ENCODE measurements at places on chromosomes 2 and 18.

DNA sequence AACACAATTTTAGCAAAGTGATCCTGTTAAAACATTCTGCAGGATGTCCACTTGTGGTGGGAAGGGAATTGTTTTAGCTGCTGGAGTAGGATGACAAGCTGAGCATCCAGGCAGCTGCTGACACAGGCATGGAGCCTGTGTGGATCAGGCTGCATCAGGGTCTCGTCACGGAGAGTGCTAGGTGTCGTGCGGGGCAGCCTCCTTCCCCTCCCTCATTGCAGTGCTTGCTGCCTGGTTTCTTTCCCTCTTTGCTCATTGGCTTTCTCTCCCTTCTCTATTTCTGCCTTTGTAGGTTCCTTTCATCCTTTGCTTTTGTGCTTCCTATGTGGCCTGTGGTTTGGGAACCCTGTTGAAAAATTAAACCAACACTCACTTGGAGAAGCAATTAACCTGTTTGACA, 172.9 kb downstream of the TPGS2 start:
- DNase-seq: no peak

DNA sequence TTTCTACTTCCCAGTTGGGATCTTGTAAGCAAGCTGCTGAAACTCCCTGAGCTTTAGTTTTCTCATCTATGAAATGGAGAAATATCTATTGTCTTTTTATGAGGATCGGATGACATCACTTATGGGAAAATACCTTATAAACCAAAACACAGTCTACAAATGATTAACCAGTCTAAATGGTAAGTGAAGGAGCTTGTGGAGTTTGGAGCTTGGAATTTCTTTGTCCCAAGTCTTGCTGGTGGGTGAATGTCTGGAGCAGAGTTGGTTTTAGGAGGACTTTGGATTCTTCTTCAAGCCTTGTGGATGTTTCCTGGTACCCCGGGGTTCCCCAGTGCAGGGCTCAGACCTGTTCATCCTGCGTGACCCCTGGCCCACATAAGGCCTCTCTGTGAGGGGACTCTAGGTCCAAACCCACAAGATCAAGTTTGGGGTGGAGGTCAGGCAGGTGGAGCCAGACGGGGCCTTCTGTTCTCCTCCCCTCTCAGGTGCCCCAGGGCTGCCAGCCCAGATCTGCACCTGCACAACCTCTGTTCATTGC, 43.2 kb downstream of the FOSL2 start:
- no peak for DNase-seq

- no peak for DNase-seq
These were observed 25.4 kb downstream of the PTPRM start for GRCh38 chr18:7592305-7593071.

DNA sequence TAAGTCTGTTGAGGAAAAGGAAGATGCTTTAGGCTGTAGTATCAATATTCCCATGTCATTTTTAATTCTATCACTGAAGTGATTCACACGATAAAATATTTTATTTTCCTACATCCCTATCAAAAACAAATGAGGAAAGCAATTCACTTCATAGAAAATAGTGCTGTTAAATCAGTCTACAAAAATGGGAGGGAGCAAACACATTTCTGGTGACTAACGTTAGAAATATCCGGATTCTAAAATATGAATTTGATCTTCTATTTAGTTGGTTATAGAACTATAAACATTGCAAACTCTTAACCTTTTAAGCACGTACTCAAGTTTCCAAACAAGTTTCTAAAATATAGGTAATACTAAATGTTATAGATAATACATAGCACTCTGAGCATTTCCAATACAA, 20.8 kb downstream of the ATF2 start:
- DNase-seq: peak; percentile 25

DNA sequence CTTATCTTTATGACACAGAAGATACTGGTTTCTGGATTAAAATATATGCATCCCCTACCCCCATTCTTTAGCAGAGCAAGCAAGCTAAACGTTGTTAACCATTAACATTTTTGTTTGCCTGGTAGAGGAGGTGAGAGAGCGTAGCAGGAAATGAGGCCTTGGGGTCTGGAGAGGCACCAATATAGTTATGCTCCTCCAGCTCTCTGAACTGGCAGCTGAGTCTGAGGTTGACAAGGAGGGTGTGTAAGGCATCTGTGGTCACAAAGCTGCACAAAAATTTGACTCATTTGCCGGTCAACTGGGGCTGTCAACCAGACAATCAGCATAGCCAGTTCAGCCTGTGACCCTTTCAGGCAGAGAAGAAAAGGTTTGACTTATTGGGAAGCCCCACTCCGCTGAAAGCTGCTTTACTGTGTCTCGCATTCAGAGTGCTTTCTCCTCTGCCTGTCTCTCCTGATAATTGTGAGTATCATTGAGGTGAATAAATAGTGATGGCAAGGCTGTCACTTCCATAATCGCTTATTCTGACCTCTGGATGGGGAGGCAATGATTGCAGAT, 647.5 kb upstream of the SETBP1 start:
- no peak for DNase-seq

DNA sequence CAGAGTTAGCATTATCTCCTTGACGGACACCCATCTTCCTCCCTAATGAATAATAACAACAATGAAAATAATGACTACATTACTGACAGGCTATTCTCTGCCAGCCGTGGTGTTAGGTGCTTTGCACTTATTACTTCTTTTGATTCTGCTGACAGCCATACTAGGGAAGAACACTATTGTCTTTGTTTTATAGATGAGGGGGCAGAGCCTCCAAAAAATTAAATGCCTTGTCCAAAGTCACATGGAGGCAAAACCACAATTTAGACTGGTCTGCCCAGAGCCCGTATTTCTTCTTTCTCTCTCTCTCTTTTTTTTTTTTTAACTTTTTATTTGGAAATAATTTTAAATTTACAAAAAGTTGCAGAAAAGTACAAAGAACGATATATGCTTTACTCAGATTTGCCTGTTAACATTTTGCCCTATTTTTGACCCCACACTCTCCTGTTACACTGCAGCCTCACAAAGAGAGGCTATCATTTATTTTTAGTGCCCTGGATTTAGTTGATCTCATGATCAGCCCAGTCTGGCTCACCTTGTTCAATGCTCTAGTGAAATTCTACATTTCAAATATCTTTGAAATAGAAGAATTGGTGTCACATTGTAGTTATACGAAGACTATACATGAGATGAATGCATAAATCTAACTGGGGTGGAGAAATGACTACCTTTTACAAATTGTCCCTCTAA, 369.4 kb downstream of the LRRTM1 start:
- no peak for DNase-seq

- no peak for DNase-seq
These were observed 55.5 kb downstream of the RIT2 start for GRCh38 chr18:43060020-43060419.

All from fibroblast of skin of scalp (primary cell).